Activated gamma-delta T cell treated with Interleukin-2 at 50 U/mL for 16 hours (primary cell): ENCODE measurements at places on chromosomes 2 and 18.

- no peak for DNase-seq
Observed at GRCh38 chr2:146523196-146523595, 1321.6 kb upstream of the ACVR2A start.

GRCh38 chr18:51151568-51152511, 45.6 kb downstream of the MEX3C start:
- DNase-seq: peak; percentile 55

- DNase-seq: no peak
Observed at GRCh38 chr18:26440644-26441043, 107.7 kb downstream of the KCTD1 start.

GRCh38 chr2:159925975-159926374, 128.0 kb upstream of the CD302 start:
- DNase-seq: no peak

DNA sequence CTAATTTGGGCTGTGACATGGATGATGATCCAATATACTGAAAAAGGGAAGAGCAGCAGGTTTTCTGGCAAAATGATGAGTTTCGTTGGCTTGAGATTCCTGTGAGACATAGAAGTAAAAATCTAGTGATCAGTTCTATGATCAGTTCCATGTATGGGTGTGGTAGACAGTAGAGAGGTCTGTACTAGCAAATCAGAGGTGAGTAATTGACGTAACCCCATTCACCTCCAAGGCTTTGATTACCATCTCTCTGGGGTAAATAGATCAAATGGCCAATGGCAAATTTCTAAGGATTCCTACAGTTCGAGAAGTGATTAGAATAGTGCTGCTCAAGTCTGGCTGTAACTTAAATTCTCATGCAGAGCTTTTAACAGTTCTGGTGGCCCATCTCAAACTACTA, 6.4 kb downstream of the ITGA4 start:
- no peak for DNase-seq

GRCh38 chr18:61489334-61489733, 156.1 kb downstream of the CDH20 start:
- DNase-seq: no peak

GRCh38 chr2:6812857-6813530, 52.7 kb downstream of the CMPK2 start:
- DNase-seq: no peak

DNA sequence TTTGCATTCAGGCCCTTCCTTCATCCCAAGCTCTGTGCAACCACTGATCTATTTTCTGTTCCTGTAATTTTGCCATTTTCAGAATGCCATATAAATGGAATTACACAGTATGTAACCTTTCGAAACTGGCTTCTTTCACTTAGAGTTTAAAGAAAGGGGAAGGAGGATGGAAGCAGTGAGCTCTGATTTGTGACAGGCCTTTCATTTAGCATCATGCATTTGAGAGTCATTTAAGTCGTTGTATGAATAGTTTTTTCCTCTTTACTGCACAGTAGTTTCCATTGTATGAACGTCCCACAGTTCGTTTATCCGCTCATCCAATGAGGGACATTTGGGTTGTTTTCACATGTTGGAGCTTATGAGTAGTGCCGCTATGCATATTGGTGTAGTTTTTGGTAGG, 67.0 kb downstream of the LBH start:
- no peak for DNase-seq

- DNase-seq: no peak
Observed at GRCh38 chr18:711310-711656, 1.1 kb downstream of the ENOSF1 start.

DNA sequence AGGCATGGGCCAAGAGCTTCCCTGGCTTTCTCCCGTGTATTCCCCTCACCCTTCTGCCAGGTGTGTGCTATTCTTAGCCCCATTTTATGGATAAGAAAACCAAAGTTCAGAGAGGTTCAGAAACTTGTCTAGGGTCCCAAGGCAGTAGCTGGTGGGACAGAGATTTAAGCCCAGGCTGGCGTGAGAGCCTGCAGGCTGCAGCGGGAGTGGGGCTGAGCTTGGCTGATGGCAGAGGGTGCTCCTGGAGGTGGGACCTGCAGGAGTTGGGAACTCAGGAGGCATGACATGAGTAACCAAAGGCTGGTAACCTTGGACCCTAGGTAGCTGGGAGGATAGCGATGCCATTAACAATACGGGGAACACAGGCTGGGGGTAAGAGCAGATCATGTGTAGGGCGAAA, 87.3 kb upstream of the B3GNT7 start:
- no peak for DNase-seq

GRCh38 chr18:12862874-12863482, 21.1 kb downstream of the PTPN2 start:
- no peak for DNase-seq

DNA sequence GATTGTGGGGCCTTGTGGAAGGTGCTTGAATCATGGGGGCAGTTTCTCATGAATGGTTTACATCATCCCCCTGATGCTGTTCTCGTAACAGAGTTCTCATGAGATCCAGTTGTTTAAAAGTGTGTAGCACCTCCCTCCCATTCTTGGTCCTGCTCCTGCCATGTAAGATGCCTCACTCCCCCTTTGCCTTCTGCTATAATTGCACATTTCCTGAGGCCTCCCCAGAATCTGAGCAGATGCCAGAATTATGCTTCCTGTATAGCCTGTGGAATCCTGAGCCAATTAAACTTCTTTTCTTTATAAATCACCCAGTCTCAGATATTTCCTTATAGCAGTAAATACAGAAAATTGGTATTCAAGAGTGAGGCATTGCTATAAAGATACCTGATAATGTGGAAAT, 15.6 kb upstream of the WDR75 start:
- no peak for DNase-seq

- DNase-seq: no peak
Observed at GRCh38 chr2:94970353-94970752, 55.2 kb upstream of the MAL start.

DNA sequence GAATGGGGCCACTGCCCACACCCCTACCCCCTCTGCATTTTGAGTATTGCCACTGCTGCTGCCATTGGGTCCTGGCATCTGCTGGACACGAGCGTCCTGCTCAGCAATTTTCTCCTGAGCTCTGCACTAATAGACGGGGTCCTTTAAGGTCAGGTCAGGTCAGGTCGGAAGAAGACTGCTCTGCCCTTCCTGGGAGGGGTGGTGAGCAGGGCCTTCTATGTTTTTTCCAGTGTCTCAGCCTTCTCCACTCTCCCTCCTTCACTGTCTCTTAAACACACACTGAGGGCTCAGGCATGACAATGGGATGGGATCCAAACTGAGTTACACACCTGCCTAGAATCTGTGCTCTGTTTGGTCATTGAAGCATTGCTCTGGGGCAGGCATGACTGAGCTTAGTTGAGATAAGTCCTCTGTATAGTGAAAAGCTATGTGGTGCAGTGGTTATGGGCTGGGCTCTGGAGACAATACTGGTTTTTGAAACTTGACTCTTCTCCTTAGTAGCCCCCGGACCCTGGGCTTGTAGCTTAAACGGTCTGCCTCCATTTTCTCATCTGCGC, 10.6 kb downstream of the MYO1B start:
- DNase-seq: no peak

DNA sequence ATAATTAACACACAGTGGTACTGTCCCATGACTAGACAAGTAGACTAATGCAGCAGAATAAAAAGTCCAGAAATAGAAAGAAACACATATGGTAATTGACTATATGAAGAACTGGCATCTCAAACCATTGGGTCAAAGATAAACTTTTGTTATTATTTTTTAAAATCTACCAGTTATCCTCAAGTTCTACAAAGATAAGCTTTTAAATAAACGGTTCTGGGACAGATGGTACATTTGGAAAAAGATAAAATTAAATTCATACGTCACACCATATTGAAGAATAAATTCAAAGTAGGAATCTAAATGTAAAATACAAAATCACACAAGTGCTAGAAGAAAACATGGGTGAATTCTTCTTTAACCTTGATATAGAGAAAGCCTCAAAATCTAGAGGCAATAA, 37.6 kb upstream of the PLEKHM3 start:
- DNase-seq: no peak

DNA sequence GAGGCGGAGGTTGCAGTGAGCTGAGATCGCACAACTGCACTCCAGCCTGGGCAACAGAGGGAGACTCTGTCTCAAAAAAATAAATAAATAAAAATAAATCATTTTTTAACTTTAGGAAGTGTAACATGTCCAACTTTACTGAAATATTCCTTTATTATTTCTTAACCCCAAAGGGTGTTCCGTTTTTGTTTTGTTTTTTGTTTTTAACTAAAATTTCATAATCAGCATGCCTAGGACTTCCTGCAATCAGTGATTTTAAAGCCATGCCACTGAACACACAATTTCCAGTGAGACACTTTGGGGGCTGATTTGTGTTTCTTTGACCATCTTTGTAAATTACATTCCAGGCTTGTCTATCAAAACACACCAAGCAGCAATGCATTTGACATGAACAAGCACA, 7.1 kb downstream of the CATIP start:
- DNase-seq: no peak

- no peak for DNase-seq
Observed at GRCh38 chr2:237296756-237297155, 117.2 kb downstream of the COL6A3 start.

DNA sequence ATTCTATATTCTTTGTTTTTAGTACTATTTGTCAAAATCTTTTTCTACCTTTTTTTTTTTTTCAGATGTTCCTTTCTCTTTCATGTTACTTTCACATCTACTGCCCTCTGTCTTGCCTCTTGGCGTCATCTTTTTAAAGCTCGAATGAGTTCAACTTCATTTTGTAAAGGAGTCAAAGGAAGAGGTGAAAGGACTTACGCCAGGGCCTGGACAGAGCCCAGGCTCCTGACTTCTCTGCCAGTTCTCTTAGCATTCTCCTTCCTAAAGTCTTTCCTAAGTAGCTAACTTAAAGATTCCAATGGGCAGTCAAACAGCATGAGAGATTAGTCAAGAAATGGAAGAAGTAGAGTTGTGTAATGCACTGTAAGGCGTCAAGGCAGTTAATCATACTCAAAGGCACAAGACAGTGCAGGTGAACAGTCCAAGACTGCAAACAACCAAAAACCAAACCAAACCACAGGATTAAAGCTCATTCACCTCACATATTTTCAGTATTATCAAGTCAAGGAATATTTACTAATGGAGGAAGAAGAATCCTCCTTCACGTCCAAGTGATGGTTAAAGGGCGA, 301.7 kb downstream of the TCF4 start:
- DNase-seq: no peak

DNA sequence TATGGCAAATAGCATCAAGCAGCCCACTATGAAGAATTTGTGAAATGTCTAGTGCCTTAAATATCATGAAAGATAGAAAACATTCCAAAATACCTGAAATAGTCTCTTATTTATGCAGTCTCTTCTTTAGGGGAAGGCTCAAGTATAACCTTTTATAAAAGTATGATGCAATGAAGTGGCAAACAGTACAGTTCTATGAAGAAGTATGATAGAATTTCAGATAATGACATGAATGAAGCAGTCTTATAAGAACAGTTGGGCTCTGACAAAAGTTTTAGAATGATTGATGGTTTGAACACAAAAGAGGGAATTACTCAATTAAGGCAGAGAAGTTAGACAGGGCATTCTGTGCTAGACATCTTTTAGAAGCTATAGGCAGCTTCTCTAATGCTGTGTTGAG, 1791.8 kb upstream of the PIK3C3 start:
- no peak for DNase-seq

- DNase-seq: no peak
Observed at GRCh38 chr18:68638613-68639012, 76.3 kb downstream of the TMX3 start.

GRCh38 chr2:156803967-156804366, 367.8 kb downstream of the GPD2 start:
- DNase-seq: no peak

GRCh38 chr2:232288489-232289030, 90.0 kb upstream of the ALPP start:
- DNase-seq: no peak

DNA sequence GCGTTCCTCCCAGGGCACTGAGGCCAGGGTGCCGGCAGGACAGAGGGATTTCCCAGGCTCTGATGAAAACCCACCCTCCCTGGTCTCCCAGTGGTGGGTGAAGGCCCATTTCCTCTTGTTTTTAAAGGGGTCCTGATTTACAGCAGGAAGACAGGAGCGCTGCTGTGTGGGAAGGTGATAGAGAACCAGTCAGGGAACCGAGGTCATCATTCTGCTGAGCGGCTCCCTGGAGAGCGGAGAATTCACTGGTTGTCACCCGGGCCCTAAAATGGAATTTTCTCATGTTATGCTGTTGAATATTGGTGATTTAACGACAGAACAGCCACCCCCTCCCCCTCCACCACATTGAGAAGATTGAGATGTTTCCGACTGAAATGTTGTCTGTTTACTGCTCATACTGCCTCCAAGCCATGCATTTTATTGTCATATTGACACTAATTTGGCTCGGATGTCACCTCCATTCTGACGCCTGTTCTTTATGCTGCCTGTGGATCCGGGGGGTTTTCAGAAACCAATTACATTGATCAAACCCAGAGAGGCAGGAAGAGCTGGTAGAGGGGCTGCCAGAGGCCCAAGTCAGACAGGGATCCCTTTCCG, 225.2 kb downstream of the GLI2 start:
- DNase-seq: no peak

GRCh38 chr2:219831957-219832356, 204.5 kb downstream of the SLC4A3 start:
- DNase-seq: no peak

DNA sequence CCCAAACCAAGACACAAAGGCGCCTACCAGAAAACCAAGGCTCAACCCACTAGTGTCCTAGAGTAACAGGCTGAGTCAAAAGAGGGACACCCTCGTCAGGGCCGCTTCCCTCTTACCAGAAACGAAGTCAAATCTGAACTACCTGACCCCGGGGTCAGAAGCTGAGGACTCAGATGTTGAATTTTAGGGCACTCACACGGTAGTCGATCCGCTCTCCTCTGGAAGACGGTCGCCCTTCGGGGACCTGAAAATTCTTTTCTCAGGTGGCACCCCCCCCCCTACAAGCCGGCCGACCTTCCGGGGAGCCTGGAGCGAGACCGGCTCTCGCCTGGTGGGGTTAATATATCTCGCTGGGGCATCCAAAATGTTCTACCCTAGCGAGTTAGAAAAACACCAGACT, 121.1 kb upstream of the KCNJ3 start:
- DNase-seq: no peak

DNA sequence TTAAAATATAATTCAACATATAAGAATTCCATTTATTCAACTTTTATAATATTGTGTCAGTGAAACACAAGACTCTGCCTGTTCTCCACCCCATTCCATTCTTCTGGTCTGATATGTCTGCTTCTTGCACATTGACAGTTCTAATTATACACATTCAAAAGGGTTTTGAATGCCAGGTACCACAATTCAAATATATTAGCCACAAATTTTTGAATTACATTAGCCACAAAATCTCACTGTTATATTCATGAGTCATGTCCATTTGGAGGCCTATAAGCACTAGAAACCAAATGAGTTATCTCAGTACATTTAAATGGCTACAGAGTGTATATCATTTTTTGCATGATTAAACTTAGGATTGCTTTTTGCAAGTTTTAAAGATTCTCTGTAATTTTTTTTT, 72.1 kb downstream of the CCDC150 start:
- no peak for DNase-seq

DNA sequence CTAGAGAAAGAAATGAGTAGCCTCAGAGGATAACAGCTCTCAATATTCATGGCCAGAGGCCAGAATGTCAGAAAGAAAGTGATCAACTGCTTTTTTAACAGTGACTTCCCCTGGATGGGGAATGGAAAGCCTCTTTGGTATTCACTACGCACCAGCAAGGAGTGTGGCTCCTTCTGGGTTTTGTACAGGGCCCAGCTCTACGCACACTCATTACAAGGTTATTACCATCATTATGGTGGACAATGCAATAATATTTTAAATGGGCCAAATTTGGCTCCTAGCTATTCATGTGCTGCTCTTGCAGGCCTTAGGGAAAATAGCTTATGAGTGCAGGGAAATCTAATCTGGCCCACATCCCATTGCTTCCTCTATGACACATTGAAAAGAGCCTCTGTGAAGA, 1149.5 kb upstream of the FANCL start:
- no peak for DNase-seq
